Brain microvascular endothelial cell (primary cell): ENCODE measurements at places on chromosomes 7 and 10.

DNA sequence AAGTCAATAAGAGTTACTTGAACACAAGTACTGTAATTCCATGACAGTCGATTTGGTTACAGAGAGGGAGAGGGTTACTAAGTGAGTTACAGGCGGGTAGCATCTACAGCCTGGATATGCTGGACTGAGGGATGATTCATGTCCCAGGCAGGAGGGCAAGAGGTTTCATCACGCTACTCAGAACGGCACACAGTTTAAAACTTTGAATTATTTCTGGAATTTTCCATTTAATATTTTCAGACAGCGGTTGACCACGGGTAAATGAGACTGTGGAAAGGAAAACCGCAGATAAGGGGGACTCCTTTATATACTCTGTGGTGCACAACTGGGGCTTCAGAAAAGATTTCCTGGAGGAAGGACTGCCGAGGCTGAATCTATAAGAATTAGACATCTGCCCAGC is 25.7 kb upstream of the LRRC4 start:
- DNase-seq = peak; percentile 91

GRCh38 chr10:97049670-97050069 is 136.1 kb downstream of the SLIT1 start:
- no peak for DNase-seq

DNA sequence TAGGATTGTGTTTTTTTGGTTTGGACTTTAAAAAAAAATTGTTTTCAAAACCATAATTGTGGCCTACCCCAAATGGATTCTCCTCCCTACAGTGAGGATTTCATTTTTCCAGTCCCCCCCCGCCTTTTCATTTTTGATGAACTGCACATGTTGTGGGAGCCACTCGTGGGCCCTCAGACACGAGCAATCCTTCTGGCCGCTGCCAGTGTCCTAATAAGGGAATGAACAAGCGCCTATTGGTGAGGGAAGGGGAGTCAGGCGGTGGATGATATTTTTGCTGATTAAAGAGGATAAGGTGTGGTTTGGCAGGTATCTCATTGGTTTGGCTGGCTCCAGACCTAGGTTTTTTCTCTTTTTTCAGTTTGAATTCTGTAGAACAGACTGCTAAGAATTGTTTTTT is 78.7 kb upstream of the AGBL3 start:
- DNase-seq = no peak

DNA sequence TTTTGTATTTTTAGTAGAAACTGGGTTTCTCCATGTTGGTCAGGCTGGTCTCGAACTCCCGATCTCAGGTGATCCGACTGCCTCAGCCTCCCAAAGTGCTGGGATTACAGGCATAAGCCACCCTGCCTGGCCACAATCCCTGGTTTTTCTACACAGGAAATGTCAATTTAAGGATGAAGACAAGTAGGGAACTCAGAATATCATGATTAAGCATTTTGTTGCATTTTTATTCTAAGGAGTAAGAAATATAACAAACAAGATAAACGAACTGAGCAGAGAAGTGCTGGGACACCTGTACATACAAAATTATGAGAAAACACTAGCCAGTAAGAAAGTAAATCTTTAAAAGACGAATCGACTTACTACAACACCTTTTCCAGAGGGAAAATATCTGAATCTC is 69.3 kb downstream of the CUBN start:
- DNase-seq = no peak

DNA sequence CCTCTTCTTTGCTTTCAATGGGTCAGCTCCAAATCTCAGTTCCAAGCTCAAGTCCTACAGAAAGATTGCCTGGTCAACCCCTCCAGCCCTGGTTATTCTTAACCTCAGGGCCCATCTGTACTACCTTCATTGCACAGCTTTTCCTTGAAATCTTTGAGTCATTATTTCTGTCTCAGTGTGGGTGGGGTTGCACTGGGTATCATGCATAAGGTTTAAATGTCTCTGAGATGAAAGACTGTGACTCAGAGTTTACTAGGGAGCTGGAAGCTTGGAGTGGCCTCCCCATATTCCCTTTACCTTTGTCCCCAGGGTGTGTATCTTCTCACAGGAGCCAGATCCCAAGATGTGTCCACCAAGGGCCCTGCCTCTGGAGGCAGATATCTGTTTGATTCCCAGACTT is 3.3 kb upstream of the OR6V1 start:
- no peak for DNase-seq
